ENCODE measurements at places on chromosomes 6 and 20. TPM values are rescaled to one million over a fixed set of nuclear protein-coding genes. Genes with fewer than 3 reads are reported as not detected.

- DNase-seq, result no peak
Observed at GRCh38 chr6:163284151-163284550, 130.4 kb upstream of the QKI start.

DNA sequence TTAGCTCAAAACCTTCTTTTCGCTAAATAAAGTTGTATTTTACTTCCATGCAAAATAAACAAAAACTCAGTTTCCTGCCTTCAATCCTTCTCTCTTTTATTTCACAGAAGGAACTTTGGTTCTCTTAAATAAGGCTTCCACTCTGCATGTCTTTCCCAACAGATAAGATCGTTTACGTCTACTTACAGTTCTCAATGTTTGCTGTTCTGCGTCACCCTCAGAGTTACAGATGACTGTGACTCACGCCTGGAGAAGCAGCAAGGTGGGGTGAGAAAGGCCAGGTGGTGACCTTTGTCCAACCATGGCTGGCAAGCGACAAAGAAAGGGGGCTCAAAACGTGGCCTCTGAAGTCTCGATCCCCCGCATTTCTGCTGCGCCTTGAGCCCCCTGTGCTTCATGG is 51.4 kb upstream of the RPS6KA2 start:
- DNase-seq, result no peak

DNA sequence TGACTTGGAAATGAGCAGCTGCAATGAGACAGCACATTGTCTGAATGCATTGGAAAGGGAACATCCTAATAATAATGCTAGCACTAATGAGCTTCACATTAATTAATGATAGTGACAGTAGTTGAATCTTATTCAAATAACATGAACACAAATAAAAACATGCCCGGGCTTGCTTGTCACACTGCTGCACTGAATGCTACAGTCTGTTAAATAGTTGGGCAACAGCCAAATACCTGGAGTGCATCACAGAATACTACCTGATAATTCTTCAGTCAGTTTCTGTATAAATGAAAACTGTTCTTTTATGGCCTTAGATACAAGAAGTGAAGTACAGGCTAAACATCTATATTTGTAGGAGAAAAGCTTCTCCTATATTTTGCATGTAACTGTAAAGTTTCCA is 458.7 kb downstream of the RNF144B start:
- DNase-seq, result no peak

- DNase-seq, result no peak
Observed at GRCh38 chr6:169098116-169098515, 155.5 kb downstream of the THBS2 start.

C6orf58 gene
- 1.6 TPM for total RNA-seq

DEFB114 gene
- not detected for total RNA-seq
